Foreskin melanocyte (primary cell): ENCODE measurements at places on chromosomes 7 and 10.

DNA sequence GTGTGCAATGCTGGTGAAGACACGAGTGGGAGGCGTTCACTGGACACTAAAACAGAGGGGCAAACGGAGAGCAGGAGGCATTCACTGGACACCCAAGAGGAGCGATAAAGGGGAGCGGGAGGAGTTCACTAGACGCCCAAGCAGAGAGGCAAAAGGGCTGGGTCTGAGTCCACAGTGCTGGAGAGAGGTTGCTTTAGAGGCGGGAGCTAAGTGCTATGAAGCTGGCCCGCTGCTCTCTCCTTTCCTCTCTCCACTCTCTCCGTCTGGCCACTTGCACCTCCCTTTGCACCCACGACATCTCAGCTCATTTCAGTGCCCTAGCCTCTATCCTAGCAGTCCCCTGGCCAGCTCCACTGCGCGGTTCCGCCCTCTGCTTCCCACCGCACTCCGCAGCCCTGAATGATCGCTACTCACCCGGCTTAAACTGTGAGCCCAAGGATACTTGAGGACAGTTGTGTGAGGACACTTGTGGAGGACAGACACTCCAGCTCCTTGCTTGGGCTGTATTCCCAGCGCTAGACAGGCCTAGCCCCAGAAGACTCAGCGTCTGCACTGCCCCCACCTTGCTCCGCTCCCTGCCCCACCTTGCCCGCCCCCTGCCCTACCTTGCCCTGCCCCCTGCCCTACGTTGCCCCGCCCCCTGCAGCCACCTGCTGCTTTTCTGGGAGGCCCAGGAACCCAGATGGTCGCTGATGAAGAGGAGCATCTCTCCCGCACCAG lies 78.8 kb upstream of the CPXM2 start:
- no peak for DNase-seq

DNA sequence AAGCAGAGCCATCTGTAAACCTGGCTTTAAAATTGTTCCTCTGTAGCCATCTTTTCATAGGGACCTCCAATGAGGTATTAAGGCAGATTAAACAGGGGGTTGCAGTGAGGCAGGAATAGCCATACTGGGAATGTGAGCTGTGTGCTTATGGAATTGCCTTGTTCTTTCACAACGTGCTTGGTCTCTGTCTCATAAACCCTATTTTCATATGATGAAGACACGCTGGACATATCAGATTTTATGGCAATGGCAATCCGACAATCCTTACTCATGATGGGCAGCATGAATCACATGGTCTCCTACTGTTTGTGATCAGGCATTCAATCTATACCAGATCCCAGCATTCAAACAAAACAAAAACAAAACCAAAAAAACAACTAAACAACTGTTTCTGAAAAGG lies 418.9 kb upstream of the NRP1 start:
- no peak for DNase-seq

DNA sequence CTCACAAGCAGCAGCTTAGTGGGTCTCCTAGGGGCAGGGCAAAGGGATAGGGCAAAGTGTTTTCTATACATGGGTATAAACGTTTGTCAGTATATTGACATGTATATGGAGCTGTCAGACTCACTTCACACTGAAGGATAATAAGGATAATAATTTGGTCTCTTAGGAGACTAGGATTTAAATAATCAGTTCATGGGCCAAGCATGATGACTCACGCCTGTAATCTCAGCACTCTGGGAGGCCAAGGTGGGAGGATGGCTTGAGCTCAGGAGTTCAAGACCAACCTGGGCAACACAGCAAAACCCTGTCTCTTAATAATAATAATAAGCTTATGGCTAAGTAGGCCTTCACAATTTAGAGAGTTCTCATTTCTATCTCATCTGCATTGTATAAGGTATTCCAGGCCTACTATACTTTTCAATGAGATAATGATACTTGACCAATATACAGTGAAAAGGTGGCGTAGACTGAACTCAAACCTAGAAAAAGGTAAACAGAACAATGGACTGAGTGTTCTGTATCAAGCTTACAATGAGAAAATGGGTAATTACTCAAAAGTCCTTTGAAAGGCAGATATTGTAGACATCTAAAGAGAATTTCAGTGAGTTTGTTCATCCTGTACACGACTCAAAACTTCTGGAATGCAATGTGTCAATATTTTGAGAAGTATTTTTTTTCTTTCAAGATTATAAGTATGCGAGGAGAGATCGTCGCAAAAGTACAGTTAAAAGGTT lies 7.0 kb downstream of the GSAP start:
- no peak for DNase-seq

GRCh38 chr7:26533217-26533616 lies 241.6 kb downstream of the SNX10 start:
- DNase-seq, result no peak

- no peak for DNase-seq
These were observed 14.4 kb upstream of the SPRN start for GRCh38 chr10:133438711-133439273.

GRCh38 chr7:34849986-34850385 lies 187.3 kb downstream of the DPY19L1 start:
- DNase-seq, result no peak
